Activated gamma-delta T cell (primary cell): ENCODE measurements at places on chromosomes 13 and 19.

- no peak for DNase-seq
Measured at GRCh38 chr13:92657565-92657964, 569.0 kb upstream of the GPC6 start.

DNA sequence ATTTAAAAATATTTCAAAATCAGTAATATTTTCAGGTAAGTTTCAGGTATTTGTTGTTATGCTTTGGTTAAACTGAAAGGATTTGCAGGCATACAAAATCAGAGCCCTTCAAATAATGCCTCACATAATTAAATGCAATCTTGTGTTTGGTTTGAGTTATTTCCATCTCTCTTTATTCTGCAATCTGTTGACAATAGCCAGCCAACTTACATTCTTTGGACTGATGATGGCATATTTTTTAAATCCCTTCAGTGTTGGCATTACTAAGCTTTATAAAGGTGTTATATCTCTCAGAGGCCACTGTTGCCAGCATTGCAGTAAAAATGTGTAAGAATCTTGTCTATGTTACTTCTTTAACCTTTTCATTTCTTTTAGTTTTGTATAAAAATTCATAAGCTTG, 257.2 kb upstream of the RFC3 start:
- no peak for DNase-seq

GRCh38 chr19:5957170-5957569, 20.8 kb downstream of the RANBP3 start:
- DNase-seq, result no peak

DNA sequence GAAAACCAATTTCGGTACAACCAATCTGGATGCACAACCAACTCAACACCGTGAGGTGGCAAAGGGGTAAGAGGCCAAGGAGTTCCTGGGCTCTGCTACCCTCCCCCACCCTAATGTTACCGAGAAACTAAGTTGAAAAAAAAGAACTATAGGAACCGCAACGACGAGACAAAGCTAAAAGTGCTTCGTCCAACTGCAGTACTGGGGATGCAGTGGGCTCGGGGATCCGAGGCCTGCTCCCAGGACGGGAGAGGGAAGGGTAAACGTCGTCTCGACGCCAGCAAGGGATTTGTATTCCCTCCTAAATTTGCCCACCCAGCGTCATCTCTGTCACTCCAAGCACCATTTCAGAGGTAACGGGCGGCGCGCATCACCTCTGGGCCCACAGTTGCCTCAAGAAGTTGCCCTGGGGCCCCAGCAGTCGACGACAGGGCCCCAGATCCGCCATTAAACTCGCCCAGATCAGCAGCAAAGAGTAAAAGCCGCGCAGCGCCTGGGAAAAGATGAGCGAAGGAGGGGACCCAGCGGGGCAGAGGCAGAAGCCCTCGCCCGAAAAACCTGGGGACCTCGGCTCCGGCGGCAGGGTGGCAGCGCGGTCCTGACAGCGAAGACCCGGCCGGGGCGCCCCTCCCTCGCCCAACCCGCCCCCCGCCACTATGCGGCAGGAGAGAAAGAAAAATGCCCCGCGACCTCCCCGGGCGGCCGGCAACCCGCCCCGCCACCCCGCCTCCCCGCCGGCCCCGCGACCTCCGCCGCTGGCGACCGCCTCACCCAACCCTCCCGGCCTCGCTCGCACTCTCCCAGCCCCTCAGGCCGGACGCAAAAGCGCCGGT, 752 bp downstream of the ZMYM5 start:
- peak; percentile 24 for DNase-seq

DNA sequence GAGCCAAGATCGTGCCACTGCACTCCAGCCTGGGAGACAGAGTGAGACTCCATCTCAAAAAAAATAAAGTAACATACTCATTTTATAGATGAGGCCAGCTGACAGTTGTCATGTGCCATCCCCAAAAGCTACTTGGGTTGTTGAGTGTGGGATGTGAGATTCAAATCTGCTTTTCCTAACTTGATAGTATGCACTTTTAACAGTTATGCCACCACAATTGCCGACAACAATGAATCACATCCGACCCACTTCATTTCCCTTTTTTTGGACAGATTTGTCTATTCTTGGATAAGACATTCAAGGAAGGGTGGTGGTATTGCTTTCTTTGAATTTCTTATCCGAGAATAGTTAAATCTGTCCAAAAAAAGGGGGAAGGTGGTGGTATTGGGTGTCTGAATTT, 16.3 kb upstream of the DNMT1 start:
- no peak for DNase-seq

- DNase-seq, result no peak
Measured at GRCh38 chr13:99316657-99317256, 9.6 kb upstream of the GPR183 start.

DNA sequence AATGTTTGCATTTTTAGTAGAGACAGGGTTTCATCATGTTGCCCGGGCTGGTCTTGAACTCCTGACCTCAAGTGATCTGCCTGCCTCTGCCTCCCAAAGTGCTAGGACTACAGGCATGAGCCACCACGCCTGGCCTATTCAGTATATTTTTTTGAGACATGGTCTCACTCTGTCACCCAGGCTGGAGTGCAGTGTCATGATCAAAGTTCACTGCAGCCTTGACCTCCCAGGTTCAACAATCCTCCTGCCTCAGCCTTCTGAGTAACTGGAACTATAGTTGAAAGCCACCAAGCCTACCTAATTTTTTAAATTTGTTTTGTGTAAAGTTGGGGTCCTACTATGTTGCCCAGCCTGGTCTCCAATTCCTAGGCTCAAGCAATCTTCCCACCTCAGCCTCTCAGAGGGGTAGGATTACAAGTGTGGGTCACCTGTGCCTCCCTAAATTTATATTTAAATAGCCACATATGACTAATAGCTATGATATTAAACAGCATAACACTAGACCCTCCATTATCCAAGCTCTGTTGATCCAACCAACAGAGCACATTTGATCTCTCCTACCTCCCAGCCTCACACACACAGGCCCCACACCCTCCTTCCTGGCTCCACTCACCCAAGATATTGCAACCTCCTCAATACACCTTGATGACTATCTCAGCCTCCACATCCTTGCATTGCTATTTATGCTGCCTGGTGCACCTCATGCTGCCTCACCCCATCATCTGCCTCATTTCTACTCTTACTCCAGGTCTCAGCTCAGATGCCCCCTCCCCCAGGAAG, 2.1 kb upstream of the CEACAM19 start:
- no peak for DNase-seq

GRCh38 chr19:9580728-9581127, 3.6 kb downstream of the ZNF121 start:
- no peak for DNase-seq

DNA sequence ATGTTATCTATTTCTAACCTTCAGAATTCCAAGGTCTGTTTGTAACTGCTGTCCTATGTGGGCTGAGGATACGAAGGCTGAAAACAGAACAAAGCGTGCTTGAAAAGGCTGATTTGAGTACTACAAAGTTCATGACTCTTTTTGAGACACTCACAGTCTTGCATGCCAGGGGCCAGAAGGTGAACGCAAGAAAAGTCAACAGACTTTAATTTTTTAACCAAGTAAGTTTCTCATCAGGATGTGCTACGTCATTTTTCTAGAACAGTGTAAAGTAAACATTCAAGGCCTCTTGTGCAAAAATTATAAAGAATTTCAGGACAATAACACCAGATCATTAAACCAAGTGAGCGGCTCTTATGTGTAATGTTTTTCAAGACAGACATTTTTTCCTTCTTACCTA, 163.5 kb downstream of the COG6 start:
- DNase-seq, result no peak

DNA sequence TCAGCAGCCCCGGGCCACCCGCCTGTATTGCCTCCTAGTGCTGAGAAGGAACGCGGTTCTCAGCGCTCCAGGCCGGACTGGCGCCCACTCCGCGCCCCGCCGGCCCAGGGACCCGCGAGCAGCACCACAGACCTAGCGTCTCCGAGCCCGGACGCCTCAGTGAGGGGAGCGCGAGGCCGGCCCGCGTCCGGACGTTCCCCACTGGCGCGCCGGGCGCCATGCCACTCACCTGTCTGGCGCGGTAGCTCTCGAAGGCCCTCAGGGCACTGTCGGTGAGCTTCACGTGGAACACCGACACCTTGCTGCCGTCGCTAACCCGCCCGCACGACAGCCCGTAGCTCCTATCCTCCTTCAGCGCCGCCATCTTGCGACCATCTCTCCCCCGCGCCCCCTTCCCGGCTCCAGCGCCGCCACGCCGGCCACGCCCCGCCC, at the start of gene ELL:
Gene ELL (minus strand): TSS at position 379 of the 432 bp plus-strand sequence. CDS start 15 bp downstream, at position 364.
- no peak for DNase-seq
